Activated naive CD4-positive, alpha-beta T cell treated with anti-CD3 and anti-CD28 coated beads, Interleukin-2, amount 50 U/mL, for 16 hours (primary cell): ENCODE measurements at places on chromosomes 4 and X.
A peak's percentile ranks its signal among the peaks of the same experiment; 100 is the strongest.

DNA sequence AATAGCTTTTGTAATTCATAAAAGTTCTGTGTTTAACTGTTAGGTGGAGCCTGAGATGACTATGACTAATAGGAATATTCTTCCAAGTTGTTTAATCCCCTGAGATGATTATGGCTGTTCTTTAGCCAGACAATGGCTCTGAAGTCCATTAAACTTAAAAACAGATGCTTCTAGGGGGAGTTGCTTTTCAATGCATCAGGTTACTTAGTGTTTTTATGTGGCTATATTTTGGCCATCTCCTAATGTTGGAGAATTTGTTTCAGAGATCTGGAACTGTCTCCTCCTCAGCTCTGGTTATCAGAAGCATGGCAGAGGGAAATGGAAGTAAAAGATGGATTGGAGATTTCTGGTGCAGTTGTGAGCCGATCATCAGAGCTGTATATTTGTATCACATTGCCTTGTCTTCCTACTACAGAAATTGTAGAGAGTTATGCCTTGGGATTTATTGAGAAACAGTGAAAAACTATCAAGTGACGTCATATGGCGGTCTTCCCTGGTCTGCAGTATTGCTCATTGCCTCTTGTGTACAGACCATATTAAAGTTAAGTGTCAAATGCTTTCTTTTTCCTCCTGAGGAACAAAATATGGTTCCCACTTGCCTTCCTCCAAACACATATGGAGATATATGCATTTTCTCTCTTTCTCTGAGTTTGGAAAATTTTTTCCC lies 29.8 kb downstream of the SGMS2 start:
- DNase-seq, result no peak

- peak; percentile 11 for DNase-seq
These were observed 109.3 kb upstream of the DGKK start for GRCh38 chrX:50579955-50580354.

DNA sequence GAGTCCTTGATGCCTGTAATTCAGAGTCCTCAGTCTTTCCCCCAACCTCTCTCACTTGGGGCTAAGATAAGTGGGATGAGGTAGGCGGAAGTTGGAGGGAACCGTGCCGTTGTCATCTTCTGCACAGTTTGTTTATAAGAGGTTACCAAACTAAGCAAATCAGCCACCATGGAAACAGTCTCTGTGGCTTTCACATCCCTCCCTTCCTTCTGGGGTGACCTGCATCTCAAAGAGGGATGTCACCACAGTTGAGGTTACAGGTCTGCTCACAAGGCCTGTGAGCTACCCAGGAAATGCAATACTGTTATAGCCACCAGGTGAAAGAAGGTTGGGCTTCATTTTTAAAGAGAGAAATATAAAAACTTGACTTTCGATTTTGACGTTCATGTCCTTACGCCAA lies 26.3 kb downstream of the RTL5 start:
- no peak for DNase-seq

DNA sequence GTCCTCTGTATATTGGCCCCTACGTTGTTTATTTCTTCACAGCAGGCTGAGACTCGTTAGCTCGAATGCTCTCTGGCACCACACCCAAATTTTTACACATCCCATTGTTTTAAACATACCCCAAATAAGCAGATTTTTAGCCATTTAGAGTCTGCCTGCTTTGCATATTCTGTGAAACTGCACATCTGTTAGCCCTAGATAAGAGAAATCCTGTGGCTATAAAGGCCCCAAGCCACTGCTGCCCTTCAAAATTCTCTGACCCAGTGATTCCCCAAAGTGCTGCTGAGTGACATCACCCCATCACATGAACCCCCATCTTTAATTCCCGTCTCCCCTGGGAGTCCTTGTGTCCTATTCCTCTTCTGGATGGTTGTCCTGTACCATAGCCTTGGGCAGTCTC lies 20.8 kb downstream of the TEX13C start:
- no peak for DNase-seq

- DNase-seq, result no peak
These were observed 260.1 kb upstream of the EDNRA start for GRCh38 chr4:147220833-147221232.

DNA sequence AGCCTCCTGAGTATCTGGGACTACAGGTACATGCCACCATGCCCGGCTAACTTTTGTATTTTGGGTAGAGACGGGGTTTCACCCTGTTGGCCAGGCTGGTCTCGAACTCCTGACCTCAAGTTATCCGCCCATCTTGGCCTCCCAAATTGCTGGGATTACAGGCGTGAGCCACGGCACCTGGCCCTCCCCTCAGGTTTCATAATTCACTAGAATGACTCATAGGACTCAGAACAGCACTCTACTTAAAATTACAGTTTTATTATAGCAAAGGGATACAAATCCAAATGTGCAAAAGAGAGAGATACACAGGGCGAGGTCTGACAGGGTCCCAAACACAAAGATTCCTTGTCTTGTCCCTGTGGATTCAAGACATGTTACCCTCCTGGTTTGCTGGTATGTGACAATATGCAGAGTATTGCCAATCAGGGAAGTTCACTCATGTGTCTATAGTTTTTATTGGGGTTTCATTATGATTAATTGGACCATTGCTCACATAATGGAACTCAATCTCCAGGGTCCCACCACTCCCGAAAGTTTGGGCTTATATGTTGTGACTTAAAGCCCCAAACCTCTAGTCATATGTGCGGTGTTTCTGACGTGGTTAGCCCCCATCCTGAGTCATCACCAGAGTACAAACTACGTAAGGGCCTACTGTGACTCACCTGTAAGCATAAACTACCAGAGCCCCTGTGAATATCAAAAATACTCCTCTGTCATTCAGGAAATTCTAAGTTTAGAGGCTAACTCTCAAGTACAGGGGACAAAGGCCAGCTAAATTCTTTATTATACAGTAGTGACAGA lies 5.2 kb downstream of the YIPF6 start:
- peak; percentile 51 for DNase-seq

GRCh38 chrX:25275159-25275558 lies 259.4 kb upstream of the ARX start:
- DNase-seq, result no peak

- no peak for DNase-seq
These were observed 14.7 kb downstream of the GRPR start for GRCh38 chrX:16138108-16138427.

DNA sequence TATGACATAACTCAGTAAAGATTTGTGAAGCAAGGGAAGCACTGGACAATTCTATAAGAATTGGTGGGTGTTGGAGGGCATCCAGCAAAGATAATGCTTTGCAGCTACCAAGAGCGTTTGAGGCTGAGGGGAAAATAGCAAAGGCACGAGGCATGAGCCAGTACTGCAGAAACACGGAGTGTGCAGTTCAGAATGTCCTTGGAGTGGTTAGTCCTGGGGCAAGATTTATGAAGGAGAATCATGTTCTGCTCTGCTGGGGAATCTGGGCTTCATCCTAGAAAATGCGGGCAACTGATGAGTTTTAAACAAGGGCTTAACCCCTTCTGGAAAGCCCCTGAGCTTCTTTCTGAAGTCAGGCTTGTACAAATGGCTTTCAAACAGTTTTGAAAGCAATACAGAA lies 452.5 kb downstream of the IL15 start:
- no peak for DNase-seq

DNA sequence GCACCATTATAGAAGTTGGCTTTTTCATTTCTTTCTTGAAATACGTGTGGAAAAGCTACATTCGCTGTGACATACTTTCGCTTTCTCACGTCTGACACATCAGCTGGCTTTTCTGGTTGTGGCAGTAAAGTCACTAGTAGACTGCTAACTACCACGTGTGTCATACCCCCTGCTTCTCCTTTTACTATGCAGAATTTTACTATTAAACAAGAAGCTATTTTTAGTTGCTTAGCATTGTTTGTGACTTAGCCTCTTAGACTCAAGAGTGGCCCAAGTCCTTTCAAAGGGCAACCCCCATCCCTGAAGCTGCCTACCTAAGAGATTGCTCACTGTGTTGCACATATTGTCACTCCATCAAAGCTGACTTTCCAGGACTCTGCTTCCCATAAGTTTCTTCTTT lies 2.1 kb upstream of the IL2 start:
- DNase-seq, result peak; percentile 52

DNA sequence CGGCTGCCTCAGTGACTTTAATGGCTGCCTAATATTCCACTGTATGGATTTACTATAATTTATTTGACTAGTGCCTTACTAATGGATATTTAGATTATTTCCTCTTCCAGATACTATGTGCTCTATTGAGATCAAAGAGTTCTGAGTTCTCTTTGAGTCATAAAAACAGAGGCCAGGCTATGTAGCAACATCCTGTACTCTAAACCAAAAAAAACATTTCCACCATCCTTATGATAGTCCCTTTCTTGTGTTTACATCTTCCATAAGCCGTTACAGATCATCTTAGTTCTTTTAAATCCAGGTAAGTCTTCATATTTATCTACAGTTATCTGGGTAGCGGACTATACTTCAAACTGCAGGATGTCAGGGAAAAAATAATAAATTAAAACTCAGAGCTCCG lies 56.6 kb upstream of the TMEM184C start:
- DNase-seq, result no peak

- DNase-seq, result no peak
These were observed 63.5 kb downstream of the NELFA start for GRCh38 chr4:1945124-1945895.

DNA sequence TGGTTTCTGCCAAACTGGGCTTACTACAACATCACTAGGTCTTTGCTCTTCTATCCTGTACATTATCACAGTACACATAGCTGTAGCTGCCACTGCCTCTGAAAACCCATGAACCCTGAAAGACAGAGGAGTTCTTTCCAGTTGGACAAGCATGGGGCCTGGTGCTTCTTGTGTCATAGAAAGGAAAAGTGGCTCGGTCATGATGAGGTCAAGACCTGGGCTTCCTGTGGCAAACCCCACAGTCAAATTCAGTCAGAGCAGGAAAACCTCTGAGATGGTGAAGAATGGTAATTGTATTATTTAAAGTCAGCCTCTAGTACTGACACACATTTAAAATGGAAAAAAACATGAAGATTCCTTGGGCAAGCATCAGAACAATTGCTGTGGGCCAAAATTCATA lies 133.3 kb upstream of the PRPS2 start:
- no peak for DNase-seq

GRCh38 chr4:88729146-88729760 lies 31.6 kb upstream of the NAP1L5 start:
- DNase-seq, result no peak

DNA sequence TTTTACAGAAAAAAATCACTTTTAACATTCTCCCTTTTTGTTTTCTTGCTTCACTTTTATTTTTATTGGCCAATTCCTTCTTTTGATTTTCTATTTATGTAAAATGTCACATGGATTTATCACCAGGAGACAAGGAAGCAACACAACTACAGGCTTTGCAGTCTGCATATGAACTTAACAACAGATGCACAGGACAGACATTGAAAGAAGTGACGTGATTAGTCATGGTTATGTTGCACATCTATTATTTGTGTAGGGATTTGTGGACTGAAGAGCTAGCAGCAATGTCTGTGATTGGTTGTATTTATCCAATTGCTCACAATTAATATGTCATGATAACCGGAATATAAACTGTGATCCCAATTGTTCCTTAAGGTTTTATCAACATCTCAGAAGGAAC lies 147.8 kb upstream of the KLF3 start:
- no peak for DNase-seq

DNA sequence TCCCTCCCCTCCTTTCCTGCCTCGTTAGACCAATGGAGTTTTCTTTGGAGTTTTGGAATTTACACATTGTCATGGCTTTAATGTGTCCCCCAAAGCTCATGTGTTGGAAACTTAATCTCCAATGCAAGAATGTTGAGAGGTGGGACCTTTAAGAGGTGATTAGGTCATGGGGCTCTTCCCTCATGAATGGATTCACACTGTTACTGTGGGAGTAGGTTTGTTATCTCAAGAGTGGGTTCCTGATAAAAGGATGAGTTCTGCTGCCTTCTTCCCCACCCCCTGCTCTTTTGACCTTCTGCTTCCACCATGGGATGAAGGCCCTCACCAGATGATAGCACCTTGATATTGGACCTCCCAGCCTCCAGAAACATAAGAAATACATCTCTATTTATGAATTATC lies 16.8 kb downstream of the MORF4L2 start:
- DNase-seq, result no peak

DNA sequence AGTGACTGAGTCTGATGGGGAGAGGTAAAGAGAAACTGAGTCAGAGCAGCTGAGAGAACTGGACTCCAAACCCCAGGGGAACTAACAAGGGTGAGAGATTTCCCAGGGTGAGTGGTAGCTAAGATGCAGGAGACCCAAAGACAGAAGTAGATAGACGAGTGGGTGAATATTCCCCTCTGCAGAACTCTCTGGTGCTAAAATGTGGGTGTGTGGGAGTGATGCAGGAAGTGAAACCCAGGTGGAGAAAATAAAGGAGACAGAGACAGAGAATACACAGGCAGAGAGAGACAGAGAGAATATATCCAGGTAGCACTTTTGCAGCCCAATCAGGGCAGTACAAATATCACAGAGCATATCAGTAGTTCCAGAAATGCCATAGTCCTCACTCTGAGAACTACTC lies 212.5 kb upstream of the ZIC3 start:
- no peak for DNase-seq

DNA sequence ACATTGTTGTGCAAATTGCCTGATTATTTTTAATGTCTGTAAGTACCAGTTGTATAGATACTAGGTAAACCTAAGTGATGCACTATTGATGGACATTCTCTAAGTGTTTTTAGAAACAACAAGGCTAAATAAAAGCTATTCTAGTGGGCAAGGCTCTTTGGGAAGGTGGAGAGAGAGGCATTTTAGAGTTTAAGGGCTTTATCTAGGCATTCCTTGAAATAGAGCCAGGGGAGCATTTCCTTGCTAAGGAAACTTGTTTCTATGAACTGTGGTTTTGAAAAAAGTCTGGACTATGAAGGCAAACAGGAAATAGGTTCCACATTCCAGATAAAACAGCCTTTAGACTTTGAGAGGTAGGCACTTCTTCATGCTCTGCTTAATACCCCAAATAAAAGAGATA lies 23.8 kb downstream of the BMX start:
- no peak for DNase-seq

GRCh38 chr4:8328456-8328855 lies 58.9 kb downstream of the HTRA3 start:
- no peak for DNase-seq

DNA sequence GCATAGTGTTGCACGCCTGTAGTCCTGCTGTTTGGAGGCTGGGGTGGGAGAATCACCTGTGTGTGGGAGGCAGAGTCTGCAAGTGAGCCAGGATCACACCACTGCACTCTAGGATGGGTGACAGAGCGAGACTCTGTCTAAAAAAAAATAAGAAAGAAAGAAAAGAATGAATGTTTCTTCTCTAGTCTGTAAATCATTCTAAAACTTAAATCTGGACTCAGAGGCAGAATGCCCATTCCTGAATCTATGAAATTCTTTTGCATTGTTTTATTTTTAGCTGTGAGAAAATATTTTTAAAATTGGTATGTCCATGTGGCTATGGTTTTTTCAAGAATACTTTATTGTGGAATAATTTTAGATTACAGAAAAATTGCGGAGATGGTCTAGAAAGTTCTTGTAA lies 49.3 kb downstream of the RAPGEF2 start:
- no peak for DNase-seq
